Activated CD8-positive, alpha-beta memory T cell treated with anti-CD3 and anti-CD28 coated beads, Interleukin-2, amount 50 U/mL, for 48 hours (primary cell): ENCODE measurements at places on chromosomes 5 and 9.

- DNase-seq = no peak
Measured at GRCh38 chr5:147384346-147385193, 125.3 kb downstream of the DPYSL3 start.

DNA sequence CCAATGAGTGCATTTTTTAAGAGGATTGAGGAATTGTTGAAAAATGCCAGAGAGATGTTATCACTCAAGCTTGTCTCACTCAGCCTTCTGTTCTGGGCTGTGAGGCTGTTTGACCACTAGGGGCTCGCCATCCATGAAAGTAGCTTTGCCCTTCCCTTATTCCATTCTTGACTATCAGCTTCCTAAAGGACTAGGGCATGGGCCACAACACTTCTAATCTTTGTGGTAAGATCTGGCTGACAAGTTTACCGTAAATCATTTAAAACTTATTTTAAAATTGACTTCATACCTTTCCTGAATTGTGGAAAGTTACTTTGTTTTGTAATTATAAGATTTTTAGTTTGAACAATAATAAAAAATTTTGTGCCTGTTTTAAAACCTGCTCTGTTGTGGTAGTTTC is 49.5 kb downstream of the TJP2 start:
- DNase-seq = no peak

- no peak for DNase-seq
Measured at GRCh38 chr5:158847772-158848171, 251.9 kb downstream of the EBF1 start.

GRCh38 chr5:157390551-157391297 is 69.3 kb upstream of the NIPAL4 start:
- DNase-seq = peak; percentile 80

GRCh38 chr9:27428551-27428950 is 95.5 kb upstream of the IFNK start:
- DNase-seq = no peak

GRCh38 chr9:88534456-88535225 is at the start of gene NXNL2:
NXNL2 (plus strand) TSS chr9:88535178; CDS start chr9:88535435, 257 bp downstream.
- DNase-seq = peak; percentile 55

DNA sequence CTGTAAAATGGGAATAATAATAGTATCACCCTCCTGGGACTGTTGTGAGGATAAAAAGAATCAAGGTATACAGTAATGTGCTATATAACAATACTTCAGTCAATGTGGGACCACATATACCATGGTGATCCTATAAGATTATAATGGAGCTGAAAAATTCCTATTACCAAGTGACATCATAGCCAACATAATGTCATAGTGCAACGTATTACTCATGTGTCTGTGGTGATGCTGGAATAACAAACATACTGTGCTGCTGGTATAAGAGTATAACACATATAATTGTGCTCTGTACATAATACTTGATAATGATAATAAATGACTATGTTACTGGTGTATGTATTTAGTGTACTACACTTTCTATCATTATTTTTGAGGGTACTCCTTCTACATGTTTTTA is 38.1 kb downstream of the LIFR start:
- no peak for DNase-seq

- no peak for DNase-seq
Measured at GRCh38 chr9:130751631-130752355, 58.2 kb downstream of the EXOSC2 start.

GRCh38 chr5:15794052-15794985 is 294.3 kb downstream of the FBXL7 start:
- no peak for DNase-seq

- no peak for DNase-seq
Measured at GRCh38 chr5:158837908-158838307, 261.8 kb downstream of the EBF1 start.

- no peak for DNase-seq
Measured at GRCh38 chr5:124755565-124755964, 9.1 kb upstream of the ZNF608 start.

GRCh38 chr5:100775533-100775855 is 127.6 kb downstream of the ST8SIA4 start:
- DNase-seq = no peak

DNA sequence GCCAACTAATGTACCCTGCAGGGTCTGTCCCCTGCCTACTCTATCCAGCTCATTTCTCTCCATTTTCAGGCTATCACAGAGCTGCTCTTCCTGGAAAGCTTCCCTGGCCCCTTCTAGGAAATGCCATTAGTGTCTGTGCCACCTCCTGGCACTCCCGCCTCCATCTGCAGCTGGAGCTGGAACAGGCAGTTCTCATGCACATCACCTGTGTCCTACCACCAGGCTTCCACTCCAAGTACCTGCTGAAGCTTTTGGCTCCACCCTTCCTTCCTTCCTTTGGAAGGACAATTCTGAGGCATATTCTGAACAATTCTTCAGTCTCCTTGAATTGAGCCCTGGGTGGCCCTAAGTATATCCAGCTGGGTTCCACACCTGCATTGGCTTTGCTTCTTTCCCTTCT is 156.2 kb upstream of the ZNF618 start:
- peak; percentile 18 for DNase-seq

GRCh38 chr5:45385321-45386058 is 310.7 kb downstream of the HCN1 start:
- no peak for DNase-seq

DNA sequence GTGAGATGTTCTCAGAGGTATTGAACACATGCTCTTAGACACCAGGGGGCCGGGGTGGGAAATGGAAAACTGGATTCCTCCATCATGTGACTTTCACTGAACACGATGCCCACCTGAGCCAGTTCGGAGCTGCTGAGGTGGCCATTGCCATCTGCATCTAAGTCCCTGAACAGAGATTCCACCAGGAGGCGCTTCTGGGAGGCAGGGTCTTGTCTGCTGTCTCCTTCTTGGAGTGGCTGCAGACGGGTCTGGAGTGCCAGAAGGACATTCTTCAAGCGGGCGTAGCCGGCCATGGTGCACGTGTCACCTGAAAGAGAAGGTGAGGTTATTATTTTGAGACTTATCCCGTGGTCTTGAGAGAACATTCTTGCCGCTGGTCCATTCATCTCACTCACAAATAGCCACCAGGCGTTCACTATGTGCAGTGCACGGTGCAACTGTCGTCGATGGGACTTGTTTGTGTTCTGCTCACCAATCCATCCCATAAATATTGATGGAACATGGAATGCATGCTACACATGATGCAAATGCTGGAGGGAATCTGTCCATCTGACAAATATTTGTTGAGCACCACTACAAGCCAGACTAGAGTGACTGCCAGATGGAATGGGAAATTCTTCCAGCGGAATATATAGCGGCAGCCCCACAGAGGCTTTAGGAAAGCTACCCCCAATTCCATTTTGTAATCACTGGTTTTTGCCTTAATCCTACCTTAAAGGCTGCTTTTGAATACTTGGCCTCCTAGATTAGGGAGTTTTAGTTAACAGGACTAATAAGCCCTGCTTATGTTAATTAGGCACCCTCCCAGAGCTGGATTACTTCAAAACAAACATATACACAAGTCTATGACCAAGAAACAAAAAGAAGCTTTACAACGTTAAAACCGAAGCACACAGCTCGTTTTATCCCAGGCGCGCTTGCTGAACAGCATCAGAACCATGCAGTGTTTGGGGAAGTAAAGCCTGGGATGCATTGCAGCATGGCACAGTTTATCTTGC is 264.8 kb downstream of the HSPA4 start:
- DNase-seq = no peak

DNA sequence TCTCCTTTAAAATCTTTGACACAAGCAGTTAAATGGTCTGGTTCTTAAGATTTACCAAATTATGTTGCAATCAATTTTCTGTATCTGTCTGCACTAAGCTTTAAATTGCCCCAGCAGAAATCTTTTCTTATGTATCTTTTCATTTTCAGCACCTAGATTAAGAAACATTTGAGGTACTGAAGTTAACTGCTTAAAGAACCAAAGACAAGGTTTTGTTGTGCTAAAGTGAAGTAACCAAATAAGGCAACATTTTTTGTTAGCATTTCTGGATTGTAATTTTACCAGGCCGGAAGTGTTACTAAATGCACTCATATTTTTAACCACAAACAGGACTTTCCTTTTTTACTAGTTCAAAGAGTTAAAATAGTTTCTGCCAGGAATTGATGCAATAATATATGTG is 24.1 kb upstream of the MTAP start:
- no peak for DNase-seq

GRCh38 chr9:126623314-126623666 is 9.6 kb downstream of the LMX1B start:
- no peak for DNase-seq

GRCh38 chr9:93660352-93661046 is 84.1 kb downstream of the PHF2 start:
- no peak for DNase-seq

DNA sequence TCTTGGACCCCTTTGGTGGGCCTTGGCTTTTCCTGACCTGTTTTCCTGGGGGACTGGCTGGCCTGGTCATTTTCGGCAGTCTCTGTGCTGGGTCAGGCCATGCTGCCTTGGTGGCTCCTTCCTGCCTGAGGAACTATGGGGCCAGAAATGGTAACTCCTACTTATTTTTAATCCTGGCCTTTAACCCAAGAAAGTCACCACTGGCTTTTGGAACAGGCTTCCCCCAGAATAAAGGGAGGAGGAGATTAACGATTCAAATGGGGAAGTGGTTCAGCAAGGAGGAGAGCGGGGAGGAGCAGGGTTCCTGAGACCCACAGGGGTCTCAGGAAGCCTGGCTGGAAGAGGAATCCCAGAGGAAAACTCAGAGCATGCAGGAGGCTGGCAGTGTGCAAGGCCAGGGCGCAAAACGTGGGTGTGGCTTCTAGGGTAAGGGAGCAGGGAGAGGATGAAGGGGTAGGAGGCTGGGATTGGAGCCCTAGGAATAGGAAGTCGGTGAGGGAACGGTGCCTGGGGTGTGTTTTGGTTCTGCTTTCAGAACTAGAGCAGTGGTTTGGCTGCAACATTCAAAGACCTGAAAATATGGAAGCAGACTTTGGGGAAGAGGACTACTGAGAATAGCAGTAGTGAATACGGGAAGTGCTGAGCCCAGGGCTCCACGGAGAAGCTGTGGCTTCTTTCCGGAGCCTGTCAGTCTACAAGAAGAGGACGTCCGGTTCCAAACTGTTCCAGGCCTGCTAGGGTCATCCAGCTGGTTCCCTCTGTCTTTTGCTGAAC is 271.1 kb upstream of the KLF4 start:
- no peak for DNase-seq

- DNase-seq = no peak
Measured at GRCh38 chr9:110025551-110026170, 182.3 kb downstream of the C9orf152 start.

DNA sequence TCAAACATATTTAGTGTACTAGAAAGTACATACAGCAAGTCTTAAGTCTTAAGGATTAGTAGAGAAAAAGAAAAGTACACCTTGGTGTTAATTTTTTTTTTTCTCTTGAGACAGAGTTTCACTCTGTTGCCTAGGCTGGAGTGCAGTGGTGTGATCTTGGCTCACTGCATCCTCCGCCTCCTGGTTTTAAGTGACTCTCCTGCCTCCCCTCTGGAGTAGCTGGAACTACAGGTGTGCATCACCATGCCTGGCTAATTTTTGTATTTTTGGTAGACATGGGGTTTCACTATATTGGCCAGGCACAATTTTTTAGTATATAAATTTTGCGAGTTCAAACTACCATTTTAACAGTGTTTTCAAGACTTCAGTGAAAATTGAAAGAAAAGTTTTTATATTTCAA is 1941.1 kb upstream of the CDH6 start:
- no peak for DNase-seq

GRCh38 chr9:82333671-82334070 is 345.1 kb downstream of the SPATA31D1 start:
- DNase-seq = no peak

DNA sequence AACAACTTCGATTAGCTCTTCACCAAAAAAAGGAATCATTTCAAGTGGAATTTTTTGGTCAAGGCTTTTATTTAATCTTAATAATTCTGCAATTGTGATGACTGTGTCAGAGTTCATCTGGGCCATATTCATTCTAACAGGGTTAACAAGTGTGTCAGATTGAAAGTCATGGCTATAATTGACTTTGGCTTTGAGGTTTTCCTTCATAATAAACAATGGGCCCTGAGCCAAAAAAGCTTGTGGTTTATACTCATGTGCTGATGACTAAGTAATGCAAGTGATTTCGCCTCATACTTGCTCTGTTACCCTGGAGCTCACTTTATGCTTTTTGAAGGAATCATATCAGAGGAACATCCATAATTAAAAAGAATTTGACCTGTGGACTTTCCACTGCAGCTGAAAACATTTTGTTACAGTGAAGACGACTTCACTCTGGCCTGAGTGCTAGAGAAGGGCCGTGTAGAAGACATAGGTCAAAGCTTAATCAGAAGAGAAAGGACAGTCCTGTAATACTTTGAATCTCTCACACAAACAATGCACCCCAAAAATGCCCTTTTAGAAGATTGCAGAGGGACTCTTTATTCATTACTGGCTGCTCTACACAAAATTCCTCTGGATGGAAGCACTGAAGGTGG is 101.7 kb downstream of the GDNF start:
- DNase-seq = no peak

DNA sequence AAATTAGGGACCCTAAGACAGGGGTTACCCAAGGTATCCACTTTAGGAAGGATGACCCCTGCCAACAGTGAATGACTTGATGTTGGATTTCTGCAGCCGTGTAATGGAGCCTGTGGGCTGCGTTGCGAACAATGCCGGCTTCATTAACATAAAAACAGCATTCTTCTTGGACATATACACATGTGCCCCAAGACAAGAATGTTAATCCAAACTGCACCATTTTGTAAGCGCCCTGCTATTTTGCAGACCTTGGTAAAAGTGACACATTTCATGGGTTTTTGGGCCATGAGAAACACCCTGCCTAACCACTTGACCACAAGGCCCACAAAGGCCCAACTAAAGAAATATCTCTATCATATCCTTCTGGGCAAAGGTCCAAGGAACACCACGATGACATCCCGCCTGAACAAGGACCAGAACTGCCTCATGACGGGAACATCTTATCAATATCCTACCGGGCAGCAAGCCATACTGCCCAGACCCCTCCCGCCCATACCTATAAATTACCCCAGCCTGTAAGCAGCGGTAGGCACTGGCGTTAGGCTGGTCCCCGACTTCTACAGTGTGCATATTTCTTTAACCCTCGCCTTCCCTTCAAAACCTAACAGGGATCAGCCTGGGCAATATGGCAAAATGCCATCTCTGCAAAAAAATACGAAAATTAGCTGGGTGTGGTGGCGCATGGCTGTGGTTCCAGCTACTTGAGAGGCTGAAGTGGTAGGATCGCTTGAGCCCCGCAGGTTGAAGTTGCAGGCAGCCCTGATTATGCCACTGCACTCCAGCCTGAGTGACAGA is 9.7 kb upstream of the PDCD1LG2 start:
- DNase-seq = no peak

- no peak for DNase-seq
Measured at GRCh38 chr5:72505016-72505415, 2.2 kb downstream of the ZNF366 start.

GRCh38 chr5:91296674-91297143 is 86.4 kb downstream of the ARRDC3 start:
- no peak for DNase-seq

- no peak for DNase-seq
Measured at GRCh38 chr5:123639244-123639643, 127.3 kb downstream of the CSNK1G3 start.

DNA sequence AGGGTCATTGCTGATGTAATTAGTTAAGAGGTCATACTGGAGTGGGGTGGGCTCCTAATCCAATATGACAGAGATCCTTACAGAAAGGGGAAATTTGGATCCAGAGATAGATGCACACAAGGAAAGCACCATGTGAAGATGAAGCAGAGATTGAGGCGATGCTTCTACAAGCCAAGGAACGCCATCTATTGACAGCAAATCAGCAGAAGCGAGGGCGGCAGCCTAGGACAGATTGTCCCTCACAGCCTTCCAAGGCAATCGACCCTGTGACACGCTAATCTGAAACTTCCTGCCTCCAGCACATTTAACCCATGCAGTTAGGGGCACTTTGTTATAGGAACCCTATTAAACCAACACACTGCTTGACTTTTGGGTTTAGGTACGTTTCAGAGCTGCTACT is 285.1 kb upstream of the DAP start:
- no peak for DNase-seq
